ENCODE measurements at places on chromosomes 2 and 18.

DNA sequence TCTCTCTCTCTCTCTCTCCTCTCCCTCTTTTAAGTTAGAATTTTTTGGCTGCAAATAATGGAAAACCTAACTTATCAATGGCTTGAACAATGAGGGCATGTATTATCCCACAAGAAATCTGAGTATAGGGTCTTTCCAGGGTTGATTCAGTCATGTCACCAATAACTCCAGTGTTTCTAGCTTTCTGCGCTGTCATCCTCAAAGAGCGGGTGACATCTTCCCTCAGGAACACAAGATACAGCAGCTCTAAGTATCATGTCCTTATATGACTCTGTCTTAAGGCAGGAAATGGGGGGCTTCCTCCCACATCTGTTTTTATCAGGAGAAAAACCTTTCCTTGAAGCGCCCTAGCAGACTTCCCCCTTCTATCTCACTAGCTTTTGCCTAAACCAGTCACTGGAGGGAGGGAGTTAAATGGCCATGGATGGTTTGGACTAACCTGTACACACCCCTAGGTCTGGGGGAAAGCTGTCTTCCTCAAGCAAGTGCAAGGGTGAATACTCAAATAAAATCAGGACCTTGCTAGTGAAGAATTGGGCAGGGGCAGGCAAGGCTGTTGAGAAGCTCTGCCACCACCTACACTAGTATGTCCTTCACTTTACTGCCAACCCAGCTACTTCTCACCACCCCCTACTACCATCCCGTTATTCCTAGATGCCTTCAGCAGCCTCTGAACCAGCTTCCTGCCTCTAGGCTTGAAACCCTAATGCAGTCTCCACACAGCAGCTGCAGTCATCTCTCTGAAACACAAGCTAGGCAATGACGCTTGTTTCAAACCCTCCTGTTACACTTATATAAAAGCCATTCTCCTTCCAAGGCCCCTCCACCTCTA lies 7.5 kb upstream of the TUBA4A start:
- DNase-seq: no peak

DNA sequence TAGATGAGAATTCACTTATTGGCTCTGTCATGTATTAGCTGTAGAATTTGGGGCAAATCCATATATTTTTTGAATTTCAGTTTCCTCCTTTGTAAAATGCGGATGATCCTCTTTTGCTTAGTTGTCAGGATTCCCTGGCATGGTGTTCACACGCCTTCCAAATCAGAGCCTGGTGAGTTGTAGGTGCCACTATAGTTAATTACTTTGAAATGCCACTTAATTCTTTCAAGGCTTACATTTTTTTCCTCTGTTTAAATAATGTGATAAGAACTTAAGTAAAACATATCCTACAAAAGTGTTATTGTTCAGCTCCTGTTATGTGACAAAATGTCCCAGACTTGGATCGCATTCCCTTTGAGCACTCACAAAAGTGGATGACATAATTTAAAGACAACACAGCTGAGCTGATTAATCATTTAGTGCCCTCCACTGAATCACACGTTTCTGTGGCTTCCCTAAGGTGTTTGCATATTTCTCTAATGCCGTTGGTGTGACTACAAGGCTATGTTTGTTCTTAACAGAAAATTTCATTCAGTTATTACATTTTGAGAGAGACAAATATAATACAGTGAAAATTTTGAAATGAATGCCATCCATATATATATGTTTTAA lies 471.2 kb upstream of the CHST9 start:
- DNase-seq: no peak

- peak; percentile 43 for DNase-seq
Measured at GRCh38 chr2:138060301-138060635, 96.0 kb downstream of the HNMT start.

DNA sequence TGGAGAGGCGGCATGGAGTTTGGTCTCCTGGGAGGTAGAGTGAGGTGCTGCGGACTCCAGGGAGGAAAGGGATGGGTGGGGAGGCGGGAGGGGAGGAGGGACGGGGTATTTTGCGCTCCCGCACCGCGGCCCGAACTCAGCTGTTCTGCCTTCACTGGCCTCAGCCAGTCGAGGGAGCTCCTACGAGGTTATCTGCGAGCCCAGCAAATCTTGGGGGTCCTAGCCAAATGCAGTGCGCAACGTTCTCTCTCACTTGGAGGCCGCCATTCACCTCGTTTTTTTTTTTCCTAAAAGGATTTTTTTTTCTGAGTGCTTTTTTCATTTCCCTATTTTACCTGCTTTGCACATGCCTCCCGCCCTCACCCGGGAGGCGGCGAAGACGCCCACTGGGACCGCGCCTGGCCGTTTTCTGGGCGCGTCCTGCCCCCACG lies 877 bp upstream of the BCL2L11 start:
- DNase-seq: no peak

DNA sequence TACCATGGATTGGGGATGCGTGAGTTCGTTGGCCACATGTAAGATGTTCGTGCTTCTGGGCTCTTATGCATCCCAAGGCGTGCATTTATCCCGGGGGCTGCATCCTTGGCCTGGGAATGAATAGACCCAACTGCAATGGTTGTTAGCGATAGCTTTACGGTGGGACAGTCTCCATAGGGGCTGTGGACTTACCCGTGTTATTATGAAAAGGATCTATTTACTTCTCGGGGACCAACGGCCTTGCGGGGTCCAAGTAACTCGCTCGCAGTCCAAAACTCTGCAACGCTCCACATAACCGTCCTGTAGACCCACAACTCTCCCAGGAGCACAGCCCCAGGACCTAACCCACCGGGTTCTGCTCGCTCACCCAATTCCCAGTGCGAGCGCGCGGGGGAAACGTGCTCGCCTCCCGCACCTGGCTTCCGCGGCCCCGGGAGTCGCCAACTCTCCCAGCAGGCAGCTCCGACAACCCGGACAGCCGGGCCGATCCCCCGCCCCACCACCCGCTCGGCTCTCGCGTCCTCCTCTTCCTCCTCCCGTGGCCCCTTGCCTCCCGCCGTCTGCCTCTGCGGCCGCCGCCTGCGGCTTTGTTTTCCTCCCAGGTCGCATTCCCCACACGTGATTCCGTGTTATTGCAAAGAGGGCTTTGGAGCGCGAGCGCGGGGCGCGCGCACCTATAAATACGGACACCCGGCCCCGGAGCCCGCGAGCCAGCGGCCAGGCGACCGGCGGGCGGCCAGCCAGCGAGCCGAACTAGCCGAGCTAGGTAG lies at the start of gene CABLES1:
Gene CABLES1, plus strand, starts transcription at position 706 of the 770 bp plus-strand sequence. CDS start 278 bp downstream, outside the sequence.
- peak; percentile 63 for DNase-seq

DNA sequence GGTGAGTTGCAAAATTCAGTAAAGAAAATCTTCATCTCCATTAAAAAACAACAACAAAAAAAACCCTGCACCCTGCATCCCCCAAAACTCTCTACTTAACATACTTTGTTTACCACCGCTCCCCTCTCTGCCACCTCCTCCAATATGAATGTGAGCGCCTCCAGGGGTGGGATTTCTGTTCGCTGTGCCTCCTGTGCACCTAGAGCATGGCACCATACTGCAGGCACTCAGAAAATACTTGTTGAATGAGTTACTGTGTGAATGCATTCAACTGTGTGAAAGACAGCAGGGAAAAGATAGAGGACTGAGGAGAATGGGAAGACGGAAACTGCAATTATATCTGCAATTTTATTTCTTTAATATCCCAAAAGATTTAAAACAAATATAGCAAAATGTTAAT lies 4.5 kb downstream of the CEBPZ start:
- no peak for DNase-seq

GRCh38 chr2:169637620-169638019 lies 53.5 kb downstream of the PPIG start:
- DNase-seq: no peak

DNA sequence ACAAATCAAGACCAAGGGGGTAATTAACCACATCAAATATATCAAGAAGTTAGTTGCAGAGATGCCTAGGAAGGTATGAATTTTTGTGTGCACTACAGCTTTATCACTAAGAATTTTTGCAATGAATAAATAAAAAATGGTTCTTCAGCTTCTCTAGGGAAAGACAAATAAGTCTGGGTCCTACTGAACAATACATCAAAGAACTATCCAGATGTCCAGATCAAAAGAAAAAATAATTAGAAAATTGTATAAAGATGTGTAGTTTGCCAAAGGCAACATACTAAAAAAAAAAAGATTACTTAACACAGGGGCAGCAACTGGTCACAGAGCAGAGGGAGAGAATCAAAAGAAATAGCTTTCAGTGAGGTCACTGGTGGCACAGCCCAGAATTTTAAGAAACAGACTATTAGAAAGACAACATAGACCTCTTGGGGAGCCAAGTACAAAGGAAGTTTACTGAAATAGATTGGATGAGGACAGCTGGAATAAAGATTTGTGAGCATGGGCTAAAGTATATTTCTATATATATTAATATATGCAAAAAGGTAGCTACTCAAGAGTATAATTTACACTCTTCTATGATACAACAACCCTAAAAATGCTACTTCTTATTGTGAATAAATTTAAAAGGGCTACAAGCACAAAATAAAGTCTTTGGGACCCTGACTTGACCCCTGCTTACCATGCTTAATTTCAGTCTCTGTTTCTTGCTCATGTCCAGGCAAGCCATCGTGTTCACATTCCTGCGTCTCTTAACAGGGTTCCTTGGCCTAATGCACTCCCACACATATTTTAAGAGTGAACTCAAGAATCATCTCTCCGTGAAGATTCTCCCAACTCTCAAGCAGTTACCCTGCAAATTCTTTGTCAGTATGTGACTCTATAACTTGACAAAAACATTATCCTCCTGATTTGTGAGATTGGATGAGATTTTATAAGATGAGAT lies 99.0 kb upstream of the GRB14 start:
- DNase-seq: no peak

All from NCI-H1930 (cell line).